Caki2 (cell line): ENCODE measurements at places on chromosomes 6 and 20. TPM values are rescaled to one million over a fixed set of nuclear protein-coding genes. Genes with fewer than 3 reads are reported as not detected.

DNA sequence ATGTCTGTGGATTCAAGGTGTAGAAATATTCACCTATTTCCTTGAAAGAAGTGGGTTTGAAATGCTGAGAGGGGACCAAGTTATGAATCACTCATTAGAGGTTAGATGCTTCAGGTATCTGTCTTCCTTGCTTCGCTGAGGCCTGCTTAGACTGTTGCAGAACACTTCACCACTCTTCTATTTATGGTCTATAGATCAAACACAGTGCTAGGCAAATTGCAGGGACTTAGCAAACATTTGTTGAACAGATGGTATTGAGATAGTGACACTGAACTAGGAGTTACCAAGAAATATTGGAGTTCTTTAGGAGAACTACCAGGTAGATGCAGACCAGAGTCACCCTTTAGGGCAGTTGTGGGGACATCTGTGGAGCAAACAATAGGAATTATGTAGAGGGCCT, 123.8 kb downstream of the RFPL4B start:
- no peak for DNase-seq

Gene C20orf144
- total RNA-seq = 0.44 TPM in 1 of 2 replicates, not detected in the other

Gene PRSS16
- total RNA-seq = 10.7 and 14.3 TPM in 2 replicates

Gene FOXA2
- 2.3 and 4.5 TPM in 2 replicates for total RNA-seq

GRCh38 chr20:44533928-44534327, 12.1 kb upstream of the SERINC3 start:
- DNase-seq = no peak

DNA sequence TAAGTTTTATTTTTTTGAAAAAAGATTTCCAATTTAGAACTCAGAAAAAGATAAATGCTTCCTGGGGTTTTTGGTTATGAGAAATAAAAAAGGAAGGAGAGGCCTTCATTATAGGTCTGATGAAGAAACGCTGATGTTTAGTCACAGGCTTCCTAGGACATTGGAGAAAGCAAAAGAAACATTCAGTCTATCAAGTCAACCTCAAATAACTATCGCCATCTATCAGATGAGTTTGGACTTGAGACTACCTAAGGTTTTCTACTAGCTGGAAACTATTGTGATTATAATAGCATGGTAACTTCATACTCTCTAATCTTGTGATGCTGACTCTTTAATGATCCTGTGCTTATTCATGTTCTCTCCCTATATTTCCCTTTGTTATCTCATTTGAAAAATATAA, 171.3 kb downstream of the TPBG start:
- no peak for DNase-seq
